ENCODE measurements at places on chromosomes 7 and 10. TPM values are rescaled to one million over a fixed set of nuclear protein-coding genes. Genes with fewer than 3 reads are reported as not detected.

TACC2 gene
- total RNA-seq = 15.7 TPM

- no peak for DNase-seq
Measured at GRCh38 chr10:32481606-32482005, 35.7 kb downstream of the CCDC7 start.

DNA sequence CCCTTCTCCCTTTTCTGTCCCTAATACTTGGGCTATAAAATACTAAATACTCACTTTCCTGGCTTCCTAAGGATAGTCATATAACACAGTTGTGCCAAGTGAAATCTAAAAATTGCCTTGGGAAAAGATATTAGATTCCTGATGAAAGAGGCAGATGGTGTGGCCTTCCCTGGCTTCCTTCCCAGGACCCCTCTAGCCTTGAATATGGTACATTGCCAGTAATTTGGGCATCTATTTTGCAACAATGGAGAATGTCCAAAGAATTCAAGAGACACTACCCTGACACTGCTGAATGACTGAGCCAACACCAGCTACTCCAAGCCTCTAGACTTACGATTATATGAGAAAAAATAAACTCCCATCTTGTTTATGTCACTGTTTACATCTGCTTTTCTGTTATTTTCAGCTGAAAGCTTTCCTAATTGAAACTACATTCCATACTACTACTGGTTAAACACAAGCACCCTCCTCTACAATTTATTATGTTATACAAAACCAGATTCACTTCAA, 17.9 kb downstream of the COPG2 start:
- no peak for DNase-seq

- no peak for DNase-seq
Measured at GRCh38 chr10:22662733-22663330, 51.5 kb downstream of the PIP4K2A start.

- no peak for DNase-seq
Measured at GRCh38 chr10:5620223-5620721, 46.1 kb downstream of the ASB13 start.

MSMB gene
- not detected for total RNA-seq

- peak; percentile 17 for DNase-seq
Measured at GRCh38 chr10:3538291-3538655, 246.7 kb downstream of the KLF6 start.

DNA sequence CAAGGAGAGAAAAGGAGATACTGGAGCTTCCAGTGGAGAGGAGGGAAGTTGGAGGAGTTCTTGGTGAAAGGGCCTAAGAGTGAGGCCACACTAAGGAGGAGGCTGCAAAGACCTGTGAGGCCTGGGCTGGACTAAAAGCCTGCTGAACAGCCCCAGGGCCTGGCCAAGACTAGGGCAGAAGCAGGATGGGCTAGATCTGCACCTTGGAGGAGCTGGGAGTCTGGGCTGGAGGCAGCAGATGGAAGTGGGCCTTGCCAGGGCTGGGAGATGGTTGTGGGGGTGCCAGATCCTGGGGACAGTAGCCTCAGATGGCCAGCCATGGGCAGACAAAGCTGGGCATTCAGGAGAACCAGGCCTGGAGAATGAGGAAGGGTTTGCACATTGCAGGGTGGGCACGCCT, 6.5 kb upstream of the PURB start:
- DNase-seq = no peak

LEP gene
- not detected for total RNA-seq

KLF14 gene
- total RNA-seq = 0.86 TPM

DNA sequence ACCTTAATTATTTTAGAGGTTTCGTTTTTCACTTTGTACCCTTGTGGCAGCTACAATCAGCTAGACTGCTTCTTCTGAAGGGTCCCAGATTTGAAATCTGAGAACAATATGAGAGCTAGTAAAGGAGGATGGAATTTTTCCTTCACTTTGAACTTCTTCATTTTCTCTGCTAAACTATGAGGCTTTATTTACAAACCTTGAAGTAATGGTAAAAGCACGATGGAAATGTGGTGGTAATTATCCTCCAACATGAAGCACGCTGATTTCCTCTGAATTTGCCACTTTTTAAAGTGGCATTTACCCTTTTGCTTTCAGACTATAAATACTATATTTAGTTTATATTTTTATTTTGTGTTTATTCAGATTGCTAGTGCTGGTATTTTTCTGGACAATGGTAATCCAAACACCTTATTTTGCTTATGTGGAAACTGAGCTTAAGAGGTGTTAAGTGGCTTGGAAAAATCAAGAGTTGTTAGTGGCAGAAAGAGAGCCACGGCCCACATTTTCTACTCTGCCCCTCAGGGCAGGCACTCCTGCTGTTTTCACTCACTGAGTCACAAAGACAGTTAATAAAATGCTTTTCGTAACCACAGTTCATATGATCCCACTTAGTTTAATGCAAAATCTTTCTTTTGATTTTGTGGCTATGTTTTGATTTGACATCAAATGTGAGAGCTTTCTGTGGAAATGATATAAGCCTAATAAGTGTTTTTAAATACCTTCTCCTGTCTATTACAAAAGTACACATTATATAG, 2.7 kb downstream of the SSMEM1 start:
- peak; percentile 65 for DNase-seq

RPEL1 gene
- 0.06 TPM for total RNA-seq

GRCh38 chr10:78861529-78862327, 207.0 kb upstream of the ZMIZ1 start:
- no peak for DNase-seq

MYH16 gene
- total RNA-seq = 0.51 TPM

DNA sequence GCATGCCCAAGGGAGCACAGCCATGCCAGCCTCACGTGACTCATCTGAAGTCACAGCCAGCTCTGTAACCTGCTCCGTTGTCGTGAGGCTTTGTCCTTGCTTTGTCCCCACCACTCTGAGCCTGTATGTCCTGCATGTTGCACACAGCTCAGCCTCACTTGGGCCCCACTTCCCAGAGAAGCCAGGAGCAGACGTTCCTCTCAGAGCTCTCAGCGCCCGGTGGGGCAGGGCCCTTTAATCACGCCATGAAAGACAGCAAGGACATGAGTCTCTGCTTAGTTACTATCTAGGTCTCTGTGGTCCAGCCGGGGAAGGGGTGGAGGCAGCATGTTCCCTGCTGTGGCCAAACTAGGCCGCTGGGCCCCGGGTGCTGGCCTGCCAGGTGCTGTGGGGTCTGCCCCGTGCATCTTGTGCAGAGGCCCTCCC, 127.4 kb upstream of the FAM20C start:
- DNase-seq = no peak

GRCh38 chr7:19403691-19404090, 258.5 kb upstream of the FERD3L start:
- peak; percentile 74 for DNase-seq

SORCS1 gene
- not detected for total RNA-seq

- no peak for DNase-seq
Measured at GRCh38 chr10:106608066-106608465, 556.4 kb downstream of the SORCS1 start.

- DNase-seq = no peak
Measured at GRCh38 chr7:150994838-150995510, 4.2 kb downstream of the NOS3 start.

Measured in Daoy (cell line).